ENCODE measurements at places on chromosomes 2 and 18.

GRCh38 chr2:176789751-176790150 lies 422.8 kb upstream of the HNRNPA3 start:
- no peak for DNase-seq

- no peak for DNase-seq
These were observed 47.3 kb upstream of the C1D start for GRCh38 chr2:68110102-68110501.

GRCh38 chr2:17877811-17878280 lies 621 bp upstream of the KCNS3 start:
- no peak for DNase-seq

DNA sequence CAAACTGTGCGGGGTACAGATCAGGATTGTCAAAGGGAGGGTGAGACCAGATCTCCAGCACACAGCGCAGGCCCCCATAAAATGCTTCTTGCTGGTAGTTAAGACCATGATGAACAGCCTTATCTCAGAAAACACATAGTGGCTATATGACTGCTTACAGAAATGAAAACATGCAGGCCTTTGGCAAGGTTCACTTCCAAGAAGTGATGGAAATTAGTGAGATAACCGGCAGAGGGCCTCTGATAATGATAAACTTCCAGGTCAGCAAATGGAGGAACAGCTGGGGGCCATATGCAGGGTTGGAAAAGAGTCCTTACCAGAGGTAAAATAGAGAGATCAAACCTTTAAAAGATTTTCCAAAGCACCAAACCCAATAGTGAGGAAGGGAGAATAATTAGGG lies 46.6 kb downstream of the CFAP221 start:
- no peak for DNase-seq

DNA sequence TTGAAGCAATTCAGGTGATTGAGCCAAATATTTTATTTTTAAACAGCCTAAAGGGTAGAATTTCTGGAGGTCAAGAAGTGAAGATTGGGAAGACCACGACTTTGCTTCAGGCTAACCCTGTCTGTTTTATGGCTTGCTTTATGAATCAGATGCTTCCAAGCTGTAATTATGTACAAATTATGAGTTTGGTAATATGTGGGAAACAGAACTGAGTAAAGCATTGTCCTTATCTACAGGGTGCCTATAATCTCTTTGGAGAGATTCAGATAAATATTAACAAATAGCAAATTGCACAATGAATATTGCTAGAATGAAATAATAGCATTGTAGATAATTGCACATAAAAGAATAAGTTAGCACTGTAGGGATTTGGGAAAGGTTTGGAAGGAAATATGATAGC lies 539.4 kb upstream of the CDH2 start:
- no peak for DNase-seq

DNA sequence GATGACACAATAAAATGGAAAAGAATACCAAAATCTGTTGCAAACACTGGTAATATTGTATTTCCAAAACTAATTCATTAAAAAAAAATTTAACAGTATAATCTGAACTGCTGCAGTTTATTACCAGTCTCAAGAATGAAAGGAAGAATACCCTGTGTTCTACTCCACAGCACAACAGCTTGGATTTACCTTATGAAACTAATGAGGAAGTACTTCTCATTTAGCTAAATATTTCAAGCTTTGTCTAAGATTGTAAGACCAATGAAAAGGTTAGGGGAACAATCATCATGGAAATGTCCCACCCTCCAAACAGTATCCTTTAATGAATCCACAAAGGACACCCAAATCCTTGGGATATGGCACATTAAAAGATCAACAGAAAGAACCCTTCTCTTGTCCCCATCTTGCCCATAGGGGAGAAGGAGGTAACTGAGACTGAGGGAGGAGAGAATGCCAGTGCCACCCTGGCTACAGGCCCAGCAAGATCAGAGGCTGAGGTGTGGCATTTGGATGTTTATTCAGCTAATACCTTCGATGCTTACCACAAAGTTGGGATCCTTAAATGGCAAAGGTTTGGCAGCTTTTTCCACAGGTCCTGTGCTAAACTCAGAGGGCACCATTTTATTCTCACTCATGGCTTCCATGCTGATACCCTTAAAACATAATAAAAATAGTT lies 17.7 kb downstream of the INO80C start:
- no peak for DNase-seq

GRCh38 chr2:36300697-36301096 lies 54.9 kb upstream of the CRIM1 start:
- DNase-seq = no peak

- no peak for DNase-seq
These were observed 1.0 kb upstream of the RPRM start for GRCh38 chr2:153479573-153479972.

GRCh38 chr2:27211241-27211942 lies 449 bp upstream of the ATRAID start:
- DNase-seq = no peak

DNA sequence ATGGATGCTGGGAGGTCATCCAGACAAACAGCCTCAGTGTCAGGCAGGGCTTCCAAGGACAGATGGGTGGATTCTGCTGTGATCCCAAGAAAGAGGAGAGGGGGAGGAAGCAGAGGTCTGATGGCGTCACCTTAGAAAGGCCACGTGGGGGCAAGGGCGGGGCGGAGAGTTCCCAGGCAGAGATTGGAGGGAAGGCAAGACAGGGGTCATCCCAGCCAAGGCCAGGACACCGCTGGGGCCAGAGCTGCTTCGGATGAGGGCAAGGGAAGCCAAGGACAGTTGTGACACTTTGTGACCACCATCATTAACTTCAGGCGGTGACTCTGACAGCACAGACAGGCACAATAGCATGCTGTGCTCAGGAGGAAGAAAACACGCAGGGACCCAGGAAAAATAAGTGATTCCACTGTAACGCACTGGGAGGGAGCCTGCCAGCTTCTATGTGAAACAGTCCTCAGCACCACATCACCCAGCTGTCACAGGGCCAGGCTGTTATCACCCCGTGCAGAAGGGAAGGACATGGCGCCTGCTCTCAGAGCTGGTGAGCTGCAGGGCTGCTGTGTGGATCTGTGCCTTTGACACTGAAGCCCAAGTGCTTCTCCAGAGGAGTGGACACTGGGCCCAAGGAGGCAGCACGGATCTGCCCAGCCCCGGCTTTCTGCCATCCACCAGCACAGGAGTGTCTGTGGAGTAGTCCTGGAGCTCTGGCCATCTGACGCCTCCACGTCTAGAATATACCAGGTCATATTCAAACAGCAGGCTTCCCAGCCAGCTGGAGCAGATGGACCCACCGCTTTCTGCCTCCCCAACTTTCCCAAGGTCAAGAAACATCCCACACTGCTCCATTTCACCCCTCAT lies 204.1 kb downstream of the NDUFA10 start:
- no peak for DNase-seq

DNA sequence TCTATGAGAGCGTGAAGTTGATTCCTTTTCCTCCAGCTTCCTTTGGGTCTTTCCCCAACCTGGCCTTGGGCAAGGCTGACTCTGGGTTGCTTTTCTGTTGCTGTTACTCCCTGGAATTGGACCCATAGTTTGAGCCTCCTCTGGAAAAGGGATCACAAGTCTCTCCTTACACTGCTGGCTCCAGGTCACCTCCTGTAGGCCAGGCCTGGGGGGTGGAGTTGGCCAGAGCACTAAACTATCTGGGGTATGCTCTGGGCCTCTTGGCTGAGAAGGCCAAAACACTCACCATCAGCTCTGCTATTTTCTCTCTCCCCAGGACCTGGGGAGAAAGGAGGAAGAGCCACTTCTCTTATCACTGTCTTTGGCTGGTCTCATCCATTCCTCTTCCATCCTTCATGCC lies 56.5 kb upstream of the NCOA1 start:
- DNase-seq = no peak

DNA sequence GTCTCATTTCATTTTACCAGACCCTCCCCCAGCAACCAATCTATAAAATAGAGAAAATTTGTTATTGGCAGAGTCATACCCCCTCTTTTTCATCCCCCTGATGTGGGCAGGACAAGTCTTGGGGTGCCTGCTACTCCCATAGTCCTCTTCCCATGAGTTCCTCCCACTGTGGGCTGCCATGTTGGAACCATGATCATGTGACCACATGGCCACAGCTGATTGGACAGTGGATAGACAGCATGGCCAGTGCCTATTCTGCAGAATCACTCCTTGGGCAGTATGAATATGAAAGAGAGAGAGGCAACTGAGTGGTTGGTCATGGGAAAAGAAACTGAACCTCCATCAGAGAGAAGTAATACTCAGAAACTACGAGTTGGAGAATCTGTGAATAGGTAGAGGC lies 84.9 kb downstream of the PDCL3 start:
- DNase-seq = no peak

GRCh38 chr2:95760806-95761525 lies 169.2 kb downstream of the TRIM43 start:
- DNase-seq = no peak

DNA sequence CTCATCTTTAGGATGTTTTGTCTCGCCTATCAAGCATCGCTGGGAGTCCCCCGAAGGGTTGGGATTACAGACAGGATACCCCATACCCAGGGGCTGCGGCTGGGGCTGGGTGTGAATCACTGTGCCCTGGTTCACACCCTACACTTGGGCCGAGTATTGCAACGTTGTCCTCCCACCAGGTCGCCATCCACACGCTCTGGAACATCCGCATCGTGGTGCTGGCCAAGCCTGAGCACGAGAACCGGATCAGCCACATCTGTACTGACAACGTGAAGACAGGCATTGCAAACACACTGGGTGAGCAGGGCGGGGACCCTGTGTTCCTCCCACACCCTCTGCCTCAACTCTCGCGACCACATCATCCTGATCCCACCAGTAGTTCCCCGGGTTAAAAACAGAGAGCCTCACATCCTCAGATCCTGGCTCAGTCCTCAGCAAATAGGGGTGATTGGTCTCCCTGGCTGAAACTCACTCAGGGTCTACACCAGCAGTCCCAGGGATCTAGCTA lies 87.3 kb upstream of the ATG16L1 start:
- no peak for DNase-seq

DNA sequence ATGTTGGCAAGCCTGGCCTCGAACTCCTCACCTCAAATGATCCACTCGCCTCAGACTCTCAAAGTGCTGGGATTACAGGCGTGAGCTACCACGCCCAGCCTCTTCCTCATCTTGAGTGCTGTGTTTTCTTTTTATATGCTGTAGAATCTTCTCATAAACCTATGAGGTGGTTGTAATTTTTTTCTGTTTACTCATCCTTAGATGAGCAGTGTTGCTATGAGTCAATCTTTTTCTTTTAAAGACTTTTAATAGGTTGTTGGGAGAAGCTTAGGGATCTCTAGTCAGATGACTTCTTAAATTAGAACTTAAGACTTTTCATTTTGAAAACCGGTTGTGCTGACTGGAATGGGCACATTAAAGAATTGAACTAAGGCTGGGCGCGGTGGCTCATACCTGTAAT lies 8.7 kb upstream of the AAK1 start:
- no peak for DNase-seq

- DNase-seq = no peak
These were observed 29.3 kb upstream of the UPP2 start for GRCh38 chr2:158072361-158072760.

DNA sequence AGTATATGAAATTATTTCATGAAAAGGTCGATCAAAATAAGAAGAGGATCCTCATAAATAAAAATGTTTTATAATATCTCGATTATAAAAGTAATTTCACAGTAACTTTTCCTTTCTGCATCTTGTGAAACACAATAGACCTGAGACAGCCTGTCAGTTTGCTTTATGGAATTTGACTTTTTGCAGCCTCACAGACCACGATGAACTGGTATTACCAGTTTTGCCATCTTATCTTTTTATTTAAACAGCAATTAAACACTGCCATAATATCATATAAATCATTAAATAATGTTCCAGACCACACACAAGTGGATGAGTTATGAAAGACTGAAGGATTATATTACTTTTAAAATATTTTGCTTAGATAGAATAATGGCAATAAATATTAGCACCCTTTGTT lies 10.7 kb upstream of the GALNT3 start:
- DNase-seq = no peak

DNA sequence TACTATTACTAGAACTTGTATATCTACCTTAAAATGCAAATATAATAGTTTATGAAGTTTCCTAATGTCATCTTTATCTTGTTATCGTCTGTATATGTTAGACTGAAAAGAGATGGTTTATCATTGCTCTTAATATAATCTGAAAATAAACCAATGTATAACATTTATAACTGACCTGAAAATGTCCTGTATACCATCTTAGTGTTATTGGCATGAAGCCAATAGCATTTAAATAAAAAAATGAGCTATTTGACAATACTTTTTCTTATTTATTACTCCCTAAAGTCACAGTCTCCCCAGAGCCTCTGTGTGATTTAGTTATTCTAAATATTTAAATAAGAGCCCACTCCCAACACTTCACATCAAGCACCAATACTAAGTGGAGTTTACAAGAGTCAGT lies 1.8 kb downstream of the VWC2L start:
- DNase-seq = no peak

DNA sequence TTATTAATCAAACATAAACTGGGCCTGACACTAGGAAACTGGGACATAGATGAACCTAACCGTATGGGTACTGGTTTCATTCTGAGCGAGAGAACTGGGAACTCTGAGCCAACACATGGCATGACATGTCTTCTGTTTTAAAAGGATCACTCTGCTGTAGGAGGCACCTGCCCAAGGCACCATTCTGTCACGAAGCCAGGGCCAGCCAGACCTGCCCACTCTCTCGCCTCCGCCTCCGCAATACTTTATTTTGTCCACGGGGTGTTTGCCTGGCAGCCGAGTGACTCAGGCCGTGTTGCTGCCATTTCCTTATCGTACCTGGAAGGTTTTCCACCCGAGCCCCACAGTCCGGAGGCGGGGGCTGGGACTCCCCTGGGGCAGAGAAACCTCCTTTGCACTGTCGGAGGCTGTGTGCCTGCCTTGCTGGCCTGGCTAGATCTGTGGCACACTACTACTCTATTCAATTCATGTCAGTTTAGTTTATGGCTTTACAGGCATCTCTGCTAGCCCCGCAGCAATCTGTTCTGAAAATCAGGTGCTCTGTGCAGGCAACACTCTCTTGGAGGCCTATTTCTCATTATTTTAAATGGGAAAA lies 120.4 kb upstream of the ACKR3 start:
- no peak for DNase-seq

GRCh38 chr18:73381699-73382036 lies 513.9 kb upstream of the NETO1 start:
- DNase-seq = no peak

DNA sequence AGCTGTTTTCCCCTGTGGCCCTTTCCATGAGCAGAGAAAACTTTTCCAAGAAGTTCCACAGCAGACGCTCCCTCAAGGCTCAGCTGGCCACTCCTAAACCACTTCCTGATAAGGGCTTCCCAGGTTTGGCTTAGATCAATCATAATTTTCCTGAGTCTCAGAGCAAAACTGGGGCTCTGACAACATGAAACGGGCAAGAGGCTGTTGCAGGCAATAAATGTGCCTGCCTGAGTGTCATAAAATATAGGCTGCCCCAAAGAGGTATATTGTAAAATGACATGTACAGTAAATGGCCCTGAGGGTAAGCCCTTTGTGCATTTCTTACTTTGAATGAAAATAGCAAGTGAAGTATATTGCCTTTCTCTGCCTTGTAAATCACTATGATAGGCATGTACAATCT lies 105.6 kb upstream of the UXS1 start:
- no peak for DNase-seq

GRCh38 chr2:126413079-126413478 lies 242.9 kb upstream of the GYPC start:
- no peak for DNase-seq

All from hypothalamus (tissue), 51 donors.